ENCODE measurements at places on chromosomes 13 and 19.

DNA sequence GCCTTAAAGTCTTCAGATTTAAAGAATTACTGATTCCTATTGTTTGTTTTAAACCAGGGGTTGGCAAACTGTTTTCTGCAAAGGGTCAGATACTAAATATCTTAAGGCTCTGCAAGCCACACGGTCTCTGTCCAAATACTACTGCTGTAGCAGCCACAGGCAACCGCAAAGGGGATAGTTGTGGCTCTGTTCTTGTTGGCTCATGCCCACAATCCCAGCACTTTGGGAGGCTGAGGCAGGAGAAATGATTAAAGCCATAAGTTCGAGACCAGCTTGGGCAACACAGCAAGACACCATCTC, 22.4 kb downstream of the RANBP3 start:
- DNase-seq: no peak

- no peak for DNase-seq
Observed at GRCh38 chr19:4064496-4065260, 2.0 kb downstream of the ZBTB7A start.

DNA sequence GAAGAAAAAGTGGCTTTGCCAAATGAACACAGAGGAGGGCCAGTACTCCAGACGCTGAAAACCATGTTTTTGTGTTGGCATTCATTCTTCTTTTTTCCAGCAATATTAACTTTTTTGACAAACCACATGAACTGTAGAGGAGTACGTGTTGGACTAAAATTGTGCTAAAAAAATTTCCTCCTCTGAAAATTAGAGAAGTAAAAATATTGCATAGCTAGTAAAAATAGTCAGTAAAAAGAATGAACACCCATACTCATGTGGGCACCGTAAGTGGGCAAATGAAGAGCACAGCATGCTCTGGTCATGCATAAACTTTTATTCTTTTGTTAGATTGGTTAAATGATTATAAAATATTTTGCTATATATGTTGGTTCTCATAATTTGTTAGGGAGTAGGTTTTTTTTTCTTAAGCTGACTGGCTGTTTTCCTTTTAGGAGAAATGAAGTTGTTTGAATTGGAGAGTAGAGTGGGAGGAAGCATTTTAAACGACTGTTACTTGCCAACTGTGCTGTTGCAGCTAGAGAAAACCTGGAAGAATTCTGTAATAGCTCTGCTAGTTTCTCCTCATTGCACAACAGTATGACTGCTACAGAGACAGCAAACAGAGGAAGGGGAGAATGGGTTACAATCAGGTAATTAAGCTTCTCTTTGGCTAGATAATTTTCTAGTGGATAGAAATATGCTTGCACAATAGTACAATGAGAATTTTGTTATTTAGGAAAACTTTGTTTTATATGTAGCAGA, 222.4 kb downstream of the KCTD12 start:
- DNase-seq: peak; percentile 44

DNA sequence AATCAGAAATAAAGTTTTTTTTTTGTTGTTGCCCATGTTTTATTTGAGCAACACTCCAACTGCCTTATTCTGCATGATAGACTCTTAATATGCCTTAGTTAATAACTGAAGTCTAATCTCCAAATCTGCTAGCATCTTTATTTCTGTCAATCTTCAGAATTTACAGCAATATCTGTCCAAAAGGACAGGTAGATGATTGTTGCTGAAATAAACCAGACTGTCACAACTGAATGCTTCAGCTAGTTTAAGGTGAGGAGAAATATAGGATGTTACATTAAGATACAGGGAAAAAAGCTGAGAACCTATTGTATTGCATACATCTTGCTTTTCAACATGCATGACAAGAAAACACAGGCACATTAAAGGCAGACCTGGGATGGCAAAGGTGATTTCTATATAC, 204.3 kb downstream of the SLITRK1 start:
- no peak for DNase-seq

DNA sequence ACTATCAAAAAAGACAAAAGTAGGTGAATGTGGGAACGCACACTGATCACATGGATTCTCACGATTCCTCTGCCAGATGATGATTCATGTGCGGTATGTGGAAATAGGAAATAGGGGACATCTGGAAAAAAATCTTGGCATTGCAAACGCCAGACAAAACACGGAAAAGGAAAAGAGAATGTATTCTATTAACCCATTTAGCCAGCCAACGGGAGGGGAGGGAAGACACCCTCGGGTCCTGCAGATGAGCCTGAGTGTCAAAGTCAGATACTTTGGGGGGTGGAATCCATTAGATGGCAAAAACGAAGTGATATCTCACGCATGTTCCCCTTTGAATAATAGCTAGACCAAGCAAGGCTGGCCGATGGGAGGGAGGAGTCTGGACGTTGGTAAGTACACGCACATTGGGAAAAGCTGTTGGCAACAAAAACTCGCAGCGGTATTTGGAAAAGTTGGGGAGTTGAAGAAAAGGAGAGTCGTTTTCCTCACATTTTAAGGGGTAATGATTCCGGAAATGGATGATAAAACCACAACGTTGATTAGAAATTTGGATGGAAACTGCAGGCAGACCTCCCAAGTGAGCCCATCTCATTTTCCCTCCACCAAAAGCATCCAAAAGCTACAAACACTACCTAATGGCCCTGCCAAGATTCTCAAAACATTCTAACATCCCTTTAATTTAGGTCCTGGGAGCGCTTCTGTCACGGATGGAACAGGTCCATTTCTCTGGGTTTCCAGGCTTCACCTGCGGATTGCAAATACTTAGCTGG, 73.6 kb downstream of the COL4A1 start:
- peak; percentile 84 for DNase-seq

- DNase-seq: no peak
Observed at GRCh38 chr13:80274643-80275042, 66.3 kb downstream of the SPRY2 start.

- no peak for DNase-seq
Observed at GRCh38 chr19:16144216-16144581, 714 bp downstream of the HSH2D start.

- no peak for DNase-seq
Observed at GRCh38 chr13:108674346-108674745, 44.9 kb downstream of the MYO16 start.

GRCh38 chr19:41882568-41883462, at the start of gene ARHGEF1:
Gene ARHGEF1 (plus strand): TSS chr19:41883184. CDS start chr19:41888083, 4,899 bp downstream.
- no peak for DNase-seq

GRCh38 chr19:7677669-7678311, 900 bp downstream of the MCEMP1 start:
- DNase-seq: no peak

DNA sequence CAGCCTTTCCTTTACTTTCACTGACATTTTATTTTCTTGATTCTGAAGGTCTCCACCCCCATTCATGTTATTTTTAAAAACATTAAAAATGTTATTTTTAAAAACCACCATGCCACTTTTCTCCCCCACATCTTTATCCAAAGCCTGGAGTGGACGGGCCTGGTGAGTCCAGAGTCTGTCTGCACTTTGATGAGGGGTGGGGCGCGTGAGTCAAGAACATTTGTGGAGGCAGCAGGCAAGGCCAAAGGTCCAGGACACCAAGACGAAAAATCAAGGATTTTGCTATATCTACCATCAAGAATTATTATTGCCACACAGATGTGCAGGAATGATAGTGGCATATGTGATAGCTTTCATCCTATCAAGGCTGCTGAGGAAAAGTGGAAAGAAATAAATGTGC, 224.9 kb downstream of the FGF9 start:
- DNase-seq: no peak

- DNase-seq: no peak
Observed at GRCh38 chr13:42369071-42369797, 97.3 kb downstream of the AKAP11 start.

DNA sequence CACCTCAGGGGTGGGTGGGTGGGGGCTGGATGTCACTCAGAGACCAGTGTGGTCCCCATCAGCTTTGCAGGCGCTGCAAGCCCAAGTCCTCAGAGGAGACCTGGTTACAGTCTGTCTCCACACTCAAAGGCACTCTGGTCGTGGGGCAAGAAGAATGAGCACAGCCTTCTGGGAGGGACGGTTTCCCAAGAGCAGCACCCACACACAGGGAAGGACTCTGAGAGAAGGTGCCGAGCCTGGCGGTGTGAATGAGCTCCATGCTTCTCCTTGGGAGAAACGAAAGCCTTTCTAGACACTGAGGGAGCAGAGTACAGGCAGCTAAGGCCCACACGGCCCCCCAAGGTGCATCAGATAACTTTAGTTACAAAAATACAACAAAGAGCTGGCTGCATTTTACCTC, 473.6 kb downstream of the FOXO1 start:
- DNase-seq: no peak

- no peak for DNase-seq
Observed at GRCh38 chr13:54347531-54347930, 1318.9 kb downstream of the OLFM4 start.

DNA sequence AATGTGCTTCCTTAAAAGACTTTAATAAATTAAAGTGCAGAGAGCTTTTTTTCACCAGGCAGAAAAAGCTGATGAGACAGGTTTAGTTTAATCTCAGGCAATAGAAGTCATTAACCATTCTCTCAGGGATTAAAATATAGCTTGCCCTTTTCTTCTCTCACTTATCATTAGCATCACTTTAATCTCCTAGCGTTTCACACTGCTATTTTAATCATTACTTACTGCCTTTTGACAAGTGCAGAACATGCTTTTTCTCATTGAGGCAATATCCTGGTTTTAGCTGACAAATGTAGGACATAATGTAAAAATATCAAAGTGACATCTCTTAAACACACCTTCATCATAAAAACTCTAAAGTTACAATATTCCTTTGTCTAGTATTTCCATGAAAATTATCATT, 94.6 kb downstream of the DACH1 start:
- DNase-seq: no peak

- DNase-seq: no peak
Observed at GRCh38 chr19:496986-497385, 700 bp downstream of the MADCAM1 start.

DNA sequence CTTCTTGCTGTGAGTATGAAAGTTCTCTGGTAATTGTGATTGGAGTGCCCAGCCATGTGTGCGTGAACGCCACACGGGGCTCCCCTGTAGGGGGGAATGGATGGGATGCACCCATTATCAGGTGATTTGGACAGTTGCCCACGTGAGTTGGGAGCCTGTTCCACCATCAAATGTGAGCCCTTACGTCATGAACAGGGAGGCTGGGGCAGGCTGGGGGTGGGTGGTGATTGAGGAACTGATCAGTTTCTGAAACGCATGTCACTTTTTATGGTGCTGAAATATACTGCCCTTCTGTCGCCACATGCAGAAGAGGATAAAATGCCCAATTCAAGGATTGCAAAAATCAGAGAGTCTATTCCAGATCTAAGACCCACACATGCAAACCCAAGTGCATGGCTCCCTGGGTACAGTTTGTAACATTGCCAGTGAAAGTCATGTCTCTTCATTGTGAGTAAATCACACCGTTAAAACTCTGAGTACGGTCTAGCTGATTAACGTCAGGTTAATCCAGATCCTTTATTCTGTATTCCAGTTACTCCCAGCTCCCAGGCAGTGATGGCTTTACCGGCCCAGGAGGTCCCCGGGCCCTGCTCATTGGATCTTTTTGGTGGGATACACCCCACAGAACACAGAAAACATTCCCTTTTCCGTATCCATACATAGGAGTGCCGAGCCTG, 90.2 kb downstream of the RAB20 start:
- no peak for DNase-seq

GRCh38 chr19:29757551-29757950, 42.5 kb upstream of the C19orf12 start:
- no peak for DNase-seq

- peak; percentile 82 for DNase-seq
Observed at GRCh38 chr13:23794267-23795161, 94.7 kb downstream of the MIPEP start.

GRCh38 chr13:36051082-36051481, 80.1 kb downstream of the DCLK1 start:
- peak; percentile 68 for DNase-seq

GRCh38 chr19:4580961-4581665, 21.6 kb upstream of the SEMA6B start:
- no peak for DNase-seq

DNA sequence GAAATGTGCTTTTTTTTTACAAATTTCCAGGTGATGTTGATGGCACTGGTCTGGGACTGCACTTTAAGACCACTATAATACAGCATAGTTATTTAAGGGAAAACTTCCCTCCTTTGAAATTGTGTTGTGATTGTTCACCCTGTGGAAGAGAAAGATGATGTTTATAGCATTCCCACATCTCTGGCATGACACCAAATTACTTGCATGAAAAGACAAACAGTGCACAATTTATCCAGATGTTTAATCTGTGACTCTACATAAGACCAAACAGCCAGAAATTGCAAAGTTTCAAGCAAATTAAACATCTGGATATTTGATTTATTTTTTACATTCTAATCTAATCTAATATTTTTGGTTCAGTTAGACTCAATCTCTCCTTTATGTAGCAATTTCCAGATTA, 51.6 kb downstream of the UFM1 start:
- DNase-seq: no peak

- DNase-seq: no peak
Observed at GRCh38 chr19:58572026-58572817, 913 bp downstream of the MZF1 start.
